Karpas-422 (cell line): ENCODE measurements at places on chromosomes 2 and 18. TPM values are rescaled to one million over a fixed set of nuclear protein-coding genes. Genes with fewer than 3 reads are reported as not detected.

The PIKFYVE gene
- 38.4 and 58.0 TPM in 2 replicates for total RNA-seq

The PAX3 gene
- total RNA-seq: not detected in 2 replicates

DNA sequence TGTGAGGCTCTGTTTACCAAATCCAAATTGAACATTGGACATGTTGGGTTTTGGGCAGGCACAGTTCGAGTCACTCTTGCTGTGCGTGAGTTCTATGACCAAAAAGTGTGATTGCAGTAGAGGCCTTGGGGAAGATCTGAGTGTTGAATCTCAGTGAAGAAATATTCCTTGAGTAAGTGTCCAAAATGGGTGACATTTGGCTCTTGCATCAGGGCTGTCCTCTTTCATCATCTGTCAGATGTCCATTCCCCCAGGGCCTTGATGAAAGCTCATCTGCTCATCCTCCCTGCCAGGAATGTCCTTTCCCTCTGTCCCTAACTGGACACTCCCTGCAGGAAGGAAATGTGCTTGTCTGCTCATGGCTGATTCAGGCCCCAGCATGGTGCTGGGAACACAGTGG lies 6.4 kb upstream of the SFTPB start:
- DNase-seq: no peak

GRCh38 chr2:170212625-170213280 lies 34.8 kb downstream of the MYO3B start:
- DNase-seq: no peak

DNA sequence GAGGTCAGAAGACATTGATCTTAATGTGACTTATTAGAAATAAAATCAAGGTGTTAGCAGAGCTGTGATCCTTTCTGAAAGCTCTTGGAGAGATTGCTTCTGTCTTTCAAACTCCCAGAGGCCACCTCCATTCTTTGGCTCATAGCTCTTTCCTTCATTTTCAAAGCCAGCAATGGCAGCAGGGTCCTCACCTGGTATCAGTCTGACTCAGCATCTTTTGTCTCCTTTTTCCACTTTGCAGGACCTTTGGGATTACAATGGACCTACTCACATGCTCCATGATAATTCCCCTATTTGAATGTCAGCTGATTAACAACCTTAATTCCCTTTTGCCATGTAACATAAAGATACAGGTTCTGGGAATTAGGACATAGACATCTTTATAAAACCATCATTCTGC lies 6.8 kb upstream of the CDH20 start:
- no peak for DNase-seq

DNA sequence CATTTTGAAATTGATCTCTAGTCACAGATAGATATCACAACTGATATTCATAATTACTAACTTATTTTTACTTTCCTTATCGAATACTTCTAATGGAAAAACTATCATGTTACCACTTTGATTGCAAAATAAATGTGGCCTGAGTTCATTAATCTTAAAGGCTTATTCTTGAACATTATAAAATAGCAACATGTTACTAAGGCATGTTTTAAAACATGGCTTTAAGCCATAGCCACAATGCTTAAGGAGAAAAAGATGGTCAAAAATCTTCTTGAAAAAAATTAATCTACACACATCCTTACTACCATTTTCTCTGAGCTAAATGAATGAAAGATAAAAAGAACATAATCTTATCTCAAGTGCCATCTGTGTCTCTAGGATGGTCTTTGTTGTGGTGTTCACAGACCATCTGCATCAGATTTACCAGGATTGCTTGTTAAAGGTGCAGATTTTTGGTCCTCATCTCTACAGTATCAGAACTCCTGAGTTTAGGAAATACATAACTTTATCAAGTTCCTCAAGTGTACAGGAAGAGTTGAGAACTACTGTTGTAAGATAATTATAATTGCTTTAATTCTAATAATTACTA lies 15.3 kb downstream of the MTX2 start:
- no peak for DNase-seq

DNA sequence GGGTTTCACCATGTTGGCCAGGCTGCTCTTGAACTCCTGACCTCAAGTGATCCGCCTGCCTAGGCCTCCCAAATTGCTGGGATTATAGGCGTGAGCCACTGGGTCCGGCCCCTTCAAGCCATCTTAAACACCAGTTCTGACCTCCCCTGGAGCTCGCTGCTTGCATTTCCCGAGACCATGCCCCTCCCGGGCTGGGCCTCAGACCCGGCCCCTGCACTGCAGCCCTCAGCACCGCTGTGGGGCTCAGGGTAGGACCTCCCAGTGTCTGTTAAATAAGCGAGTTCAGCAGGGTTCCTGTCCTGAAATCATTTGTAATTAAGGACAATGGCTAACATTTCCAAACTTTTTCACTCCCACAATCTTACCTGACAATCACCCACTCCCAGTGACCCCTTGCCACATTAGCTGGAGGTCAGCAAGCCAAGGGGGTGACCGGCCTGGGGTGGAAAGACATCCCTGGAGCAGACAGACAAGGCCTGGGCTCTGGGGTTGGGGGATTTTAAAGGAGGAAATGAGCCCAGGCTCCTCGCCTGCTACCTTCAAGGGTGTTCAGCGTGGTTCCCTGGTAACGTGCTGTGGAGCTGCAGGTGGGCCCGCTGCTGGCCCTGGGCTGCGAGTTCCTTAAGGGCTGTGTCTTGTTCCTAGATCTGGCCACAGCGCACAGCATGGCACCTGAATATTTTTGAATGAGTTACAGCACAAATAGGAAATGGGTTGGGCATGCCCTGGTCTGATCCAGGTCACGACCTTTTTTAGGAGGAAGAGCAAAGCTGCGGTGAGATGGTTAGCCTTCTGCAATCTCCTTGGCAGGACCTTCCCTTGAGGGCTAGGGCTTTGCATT lies 15.1 kb downstream of the CYS1 start:
- no peak for DNase-seq

GRCh38 chr2:212147921-212148513 lies 390.6 kb downstream of the ERBB4 start:
- DNase-seq: peak; percentile 57

- no peak for DNase-seq
These were observed 144.7 kb downstream of the COPS8 start for GRCh38 chr2:237230355-237230754.

GRCh38 chr2:235418918-235419317 lies 74.9 kb upstream of the AGAP1 start:
- no peak for DNase-seq
